ENCODE measurements at places on chromosomes 3 and 15. TPM values are rescaled to one million over a fixed set of nuclear protein-coding genes. Genes with fewer than 3 reads are reported as not detected.

GRCh38 chr3:41751597-41751996, 210.3 kb downstream of the ULK4 start:
- no peak for DNase-seq

GRCh38 chr15:69555080-69555479, 102.5 kb downstream of the RPLP1 start:
- no peak for DNase-seq

DNA sequence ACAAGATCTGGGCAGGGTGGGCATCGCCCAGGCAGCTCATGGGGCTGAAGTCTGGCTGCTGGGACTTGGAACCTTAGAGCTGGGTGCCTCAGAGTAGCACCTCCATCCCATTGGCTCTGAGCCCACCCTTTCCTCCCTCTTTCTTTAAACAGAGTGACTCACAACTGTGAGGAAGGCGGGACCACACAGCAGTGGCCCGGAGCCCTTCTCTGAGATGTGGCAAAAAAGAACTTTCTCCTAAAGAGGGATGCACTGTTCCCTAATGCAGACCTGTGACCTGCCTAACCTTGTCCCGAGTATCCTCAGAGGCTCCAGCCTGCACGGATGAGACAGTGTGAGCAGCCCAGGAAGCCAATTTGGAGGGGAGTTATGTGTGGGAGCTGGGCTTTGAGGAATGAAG, 23.6 kb downstream of the PRR20G start:
- no peak for DNase-seq

Gene FETUB
- not detected for total RNA-seq

Data from dorsolateral prefrontal cortex (tissue), 122 donors.